ENCODE measurements at places on chromosomes 2 and 18.

GRCh38 chr2:213017404-213017803 lies 134.0 kb downstream of the IKZF2 start:
- DNase-seq, result no peak

- no peak for DNase-seq
Observed at GRCh38 chr2:173806761-173807160, 158.4 kb downstream of the SP3 start.

- DNase-seq, result no peak
Observed at GRCh38 chr18:46156124-46156745, 52.0 kb downstream of the HAUS1 start.

GRCh38 chr18:77299706-77300105 lies 50.1 kb downstream of the GALR1 start:
- DNase-seq, result no peak

GRCh38 chr18:31042084-31042405 lies 497 bp downstream of the DSC3 start:
- DNase-seq, result no peak

DNA sequence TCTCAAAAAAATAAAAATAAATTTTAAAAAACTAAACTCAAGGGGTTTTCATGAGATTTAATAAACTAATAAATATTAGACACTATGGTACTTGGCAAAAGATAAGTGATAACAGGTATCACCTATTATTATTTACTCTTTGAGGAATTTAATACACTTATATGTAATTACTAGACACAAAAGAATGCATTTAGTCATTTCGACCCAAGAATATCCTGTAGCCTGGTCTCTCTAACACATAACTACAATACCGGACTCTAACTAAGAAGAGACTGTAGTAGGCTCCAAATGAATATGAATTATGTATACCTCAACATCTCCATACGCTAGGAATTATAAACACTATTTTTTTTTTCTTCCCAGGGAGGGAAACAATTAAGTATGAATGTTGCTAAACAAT lies 850.7 kb downstream of the CPS1 start:
- DNase-seq, result no peak

GRCh38 chr2:237092920-237093781 lies 7.5 kb downstream of the COPS8 start:
- peak; percentile 9 for DNase-seq

- no peak for DNase-seq
Observed at GRCh38 chr18:26565514-26565913, 17.2 kb upstream of the KCTD1 start.

- no peak for DNase-seq
Observed at GRCh38 chr2:120797421-120798221, 62.0 kb downstream of the GLI2 start.

GRCh38 chr18:49769047-49769728 lies 44.1 kb downstream of the ACAA2 start:
- no peak for DNase-seq

DNA sequence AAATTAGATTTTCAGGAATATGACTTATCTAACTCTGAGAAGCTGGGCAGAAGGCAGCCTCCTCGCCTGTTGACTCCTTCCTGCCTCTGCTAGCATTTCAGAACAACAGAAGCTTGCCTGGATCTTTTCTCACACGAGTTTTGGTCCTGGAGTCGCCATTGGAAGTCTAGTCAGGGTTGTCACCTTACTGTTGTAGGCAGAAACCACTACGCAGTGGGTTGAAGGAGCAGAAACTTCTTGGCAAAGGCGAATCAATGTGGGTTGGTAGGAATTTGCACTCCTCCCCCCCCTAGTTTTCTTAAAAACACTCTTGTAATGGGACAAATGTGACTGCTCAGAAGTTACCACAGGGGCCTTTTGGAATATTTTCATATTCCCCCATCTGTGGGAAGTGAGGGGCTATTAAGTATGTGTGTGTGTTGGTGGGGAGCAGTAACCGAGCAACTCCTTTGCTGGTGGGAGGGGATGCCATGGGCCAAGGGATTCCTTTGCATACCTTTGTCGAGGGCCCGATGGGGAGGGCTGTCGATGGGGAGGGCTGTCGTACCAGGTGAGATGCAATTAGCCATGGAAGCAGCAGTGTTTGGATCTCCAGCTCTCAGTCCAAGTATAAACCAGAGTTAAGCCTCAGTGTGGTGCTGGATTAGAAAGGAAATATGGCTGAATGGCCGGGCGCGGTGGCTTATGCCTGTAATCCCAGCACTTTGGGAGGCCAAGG lies 117.4 kb downstream of the FMNL2 start:
- no peak for DNase-seq

DNA sequence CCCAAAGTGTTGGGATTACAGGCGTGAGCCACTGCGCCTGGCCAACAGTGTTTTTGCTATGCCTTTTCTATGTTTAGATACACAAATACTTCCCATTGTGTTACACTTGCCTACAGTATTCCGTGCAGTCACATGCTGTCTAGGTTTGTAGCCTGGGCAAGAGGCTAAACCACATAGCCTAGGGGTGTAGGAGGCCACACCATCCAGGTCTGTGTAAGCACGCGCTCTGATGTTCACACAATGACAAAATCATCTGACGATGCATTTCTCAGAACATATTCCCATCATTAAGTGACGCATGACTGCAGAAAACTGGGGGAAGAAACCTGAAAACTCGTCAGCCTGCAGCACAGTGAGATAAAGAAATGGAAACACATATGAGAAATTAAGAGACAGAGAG lies 46.1 kb upstream of the TWIST2 start:
- DNase-seq, result no peak

- DNase-seq, result peak; percentile 20
Observed at GRCh38 chr2:232626584-232626983, 6.8 kb upstream of the EFHD1 start.

GRCh38 chr2:196159221-196159892 lies 12.0 kb downstream of the STK17B start:
- DNase-seq, result no peak

- no peak for DNase-seq
Observed at GRCh38 chr2:110897966-110898365, 165.6 kb downstream of the ACOXL start.

- DNase-seq, result no peak
Observed at GRCh38 chr2:222794585-222795449, 66.0 kb upstream of the ACSL3 start.

GRCh38 chr2:79729532-79729931 lies 216.7 kb downstream of the CTNNA2 start:
- DNase-seq, result no peak

DNA sequence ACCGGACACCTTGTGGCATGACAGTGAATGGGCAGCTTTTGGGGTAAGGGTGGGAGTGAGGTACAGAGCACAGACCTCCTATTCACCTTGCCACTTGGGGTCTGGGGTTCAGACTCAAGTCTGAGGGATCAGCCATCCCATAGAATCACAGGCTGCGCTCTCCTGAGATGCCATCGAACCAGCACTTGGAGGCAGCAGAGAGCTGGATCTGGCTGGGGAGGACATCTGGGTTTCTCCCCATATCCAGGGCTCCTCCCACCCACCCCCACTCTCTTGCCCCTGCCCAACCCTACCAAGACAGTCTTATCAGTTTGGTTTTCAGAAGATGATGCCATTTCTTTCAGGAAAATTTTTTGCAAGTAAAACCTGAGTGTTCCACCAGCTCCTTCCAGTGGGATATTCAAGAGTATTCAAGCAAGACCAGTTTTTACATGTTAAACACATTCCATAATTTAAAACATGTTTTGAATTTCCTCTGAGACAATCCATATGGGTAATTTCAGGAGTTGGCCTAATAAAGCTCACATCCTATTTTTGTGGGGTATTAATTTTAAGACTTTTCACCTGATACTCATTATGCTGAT lies 29.2 kb upstream of the TEX44 start:
- peak; percentile 65 for DNase-seq

- no peak for DNase-seq
Observed at GRCh38 chr2:175792199-175792598, 209.9 kb downstream of the LNPK start.

- DNase-seq, result no peak
Observed at GRCh38 chr2:160194351-160194750, 5.7 kb downstream of the ITGB6 start.

- no peak for DNase-seq
Observed at GRCh38 chr2:146317959-146318358, 1526.9 kb upstream of the ACVR2A start.

- no peak for DNase-seq
Observed at GRCh38 chr2:145775591-145775990, 1255.7 kb upstream of the ZEB2 start.

GRCh38 chr2:212539072-212539880 lies 674 bp upstream of the ERBB4 start:
- DNase-seq, result peak; percentile 80

- no peak for DNase-seq
Observed at GRCh38 chr2:235485362-235485761, 8.5 kb upstream of the AGAP1 start.

DNA sequence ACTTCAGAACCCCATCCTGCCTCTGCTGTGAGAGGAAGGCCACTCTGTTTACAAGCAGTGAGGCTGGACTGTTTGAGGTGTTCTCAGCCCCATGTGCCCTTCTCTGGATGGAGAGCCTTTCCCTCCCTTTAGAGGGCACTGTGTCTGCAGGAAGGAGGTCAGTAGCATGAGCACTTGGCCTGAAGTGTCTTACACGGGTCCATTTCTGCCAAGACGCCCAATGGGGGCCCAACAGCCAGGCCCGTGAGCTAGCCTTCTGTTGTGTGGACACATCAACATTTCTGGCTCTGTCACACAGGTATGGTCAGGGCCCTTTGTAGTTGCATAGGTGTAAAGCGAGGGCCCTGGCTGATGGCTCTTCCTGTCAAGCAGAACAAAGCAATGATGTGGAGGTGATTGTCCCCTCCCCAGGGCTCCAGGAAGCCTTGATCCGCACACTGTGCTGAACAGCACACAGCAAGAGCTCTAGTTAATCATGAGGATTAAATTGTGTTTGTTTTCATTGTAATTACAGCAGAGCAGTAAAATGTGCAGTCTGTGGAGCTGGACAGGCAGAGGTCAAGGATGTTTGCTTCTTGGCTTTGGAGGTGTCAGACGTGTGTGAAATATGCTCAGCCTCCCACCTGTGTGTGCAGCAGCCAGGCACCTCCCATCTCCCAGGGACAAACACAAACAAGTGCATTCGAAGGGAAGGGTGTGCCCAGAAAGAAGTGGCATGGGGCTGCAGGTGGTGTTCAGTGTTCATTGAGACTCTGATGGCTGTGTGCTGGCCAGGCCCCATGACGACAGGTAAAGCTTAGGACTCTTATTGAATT lies 132.1 kb downstream of the SH3RF3 start:
- peak; percentile 89 for DNase-seq

DNA sequence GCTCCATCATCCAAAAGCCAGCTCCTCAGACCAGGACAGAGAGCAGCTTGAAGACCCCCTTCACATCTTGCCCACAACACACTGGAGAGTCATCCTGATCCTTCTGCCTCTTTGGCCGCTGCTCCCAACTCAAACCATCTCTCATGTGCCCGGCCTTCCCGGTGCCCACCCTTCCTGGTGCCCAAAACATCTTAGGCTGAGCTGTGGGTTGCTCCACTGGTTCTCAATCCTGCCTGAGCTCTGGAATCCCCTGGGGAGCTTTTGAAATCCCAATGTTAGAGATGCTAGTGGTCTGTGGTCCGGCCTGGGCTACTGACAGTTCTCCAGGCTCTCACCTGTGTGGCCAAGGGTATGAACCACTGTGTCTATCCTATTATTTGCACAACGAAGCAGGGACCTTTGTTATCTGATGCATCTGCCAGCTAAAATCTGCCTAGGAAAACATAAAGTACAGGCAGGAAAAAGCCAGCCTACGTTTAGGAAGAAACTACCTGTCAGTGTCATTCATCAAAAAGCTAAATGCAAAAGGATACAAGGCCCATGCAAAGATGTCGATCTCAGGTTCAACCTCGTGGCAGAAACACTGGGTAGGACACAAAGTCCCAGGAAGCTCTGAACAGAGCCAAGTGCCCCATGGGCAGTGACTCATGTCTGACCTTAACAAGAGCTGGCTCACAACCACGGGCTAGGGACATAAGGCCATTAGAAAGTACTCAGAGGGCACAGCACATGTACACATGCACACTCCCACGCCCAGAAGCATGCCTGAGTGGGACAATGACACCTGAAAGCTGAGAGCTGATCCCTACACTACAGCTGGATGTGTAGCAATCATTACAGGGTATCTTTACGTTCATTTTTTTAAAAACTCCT lies 30.8 kb downstream of the TBC1D8 start:
- DNase-seq, result no peak

- no peak for DNase-seq
Observed at GRCh38 chr18:58569490-58569911, 59.4 kb downstream of the ALPK2 start.

DNA sequence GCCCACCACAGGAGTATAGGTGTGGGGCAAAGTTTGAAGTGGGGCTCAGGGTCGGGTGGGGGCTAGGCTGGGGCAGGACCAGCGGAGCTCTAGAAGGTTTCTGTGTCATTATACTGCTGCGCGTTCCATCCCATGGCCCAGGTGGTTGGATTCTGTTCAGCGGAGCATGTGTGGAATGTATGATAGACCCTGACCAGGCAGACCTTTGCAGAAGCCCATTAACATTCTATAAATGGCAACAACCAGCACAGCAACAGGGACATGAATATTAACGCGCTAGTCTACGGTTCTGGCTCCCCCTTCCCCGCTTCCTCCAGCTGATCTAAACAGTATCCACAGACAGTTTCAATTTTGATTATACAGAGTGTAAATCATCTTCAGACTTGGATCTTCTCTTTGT lies 4.1 kb upstream of the PRKCE start:
- DNase-seq, result no peak

DNA sequence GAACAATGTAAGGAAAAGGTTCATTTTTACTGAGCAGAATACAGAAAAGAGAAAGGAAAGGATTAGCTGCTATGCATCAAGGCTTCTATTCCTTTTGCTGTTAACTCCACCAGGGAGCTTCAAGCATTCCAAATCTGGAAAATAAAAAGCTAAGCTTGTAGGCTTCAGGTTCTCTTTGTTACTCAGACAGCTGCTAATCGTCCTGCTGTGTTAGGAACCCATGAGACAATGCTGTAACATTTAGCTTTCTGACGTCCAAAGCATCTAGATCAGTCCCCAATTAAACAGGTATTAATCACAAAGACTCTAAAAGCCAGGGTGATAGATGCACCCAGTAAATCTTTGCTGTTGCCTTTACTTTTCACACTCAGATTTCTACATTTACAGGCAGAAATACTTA lies 103.8 kb downstream of the EPHA4 start:
- DNase-seq, result no peak

DNA sequence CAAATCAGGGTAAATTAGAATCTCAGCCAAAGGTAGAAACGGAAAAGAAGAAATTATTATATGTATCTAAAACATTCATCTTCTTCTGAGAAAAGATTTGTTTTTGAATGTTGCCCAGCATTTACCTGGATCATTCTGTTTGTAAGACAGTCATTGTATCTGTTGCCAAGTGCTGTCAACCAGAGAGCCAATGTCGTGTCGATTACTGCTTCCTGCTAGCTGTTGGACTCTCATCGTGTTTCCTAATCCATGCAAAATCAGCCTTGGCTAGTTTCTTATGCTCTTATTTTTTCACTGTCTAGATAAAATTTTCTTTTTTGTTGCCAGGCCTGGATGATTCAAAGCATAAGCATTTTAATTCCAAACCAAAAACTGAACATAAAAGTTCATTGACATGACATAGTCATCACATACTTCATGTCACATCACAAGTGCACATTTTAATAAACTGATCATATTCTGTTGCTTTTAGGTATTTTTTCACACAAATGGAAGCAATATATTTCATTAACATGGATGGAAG lies 202.3 kb downstream of the KCNH7 start:
- DNase-seq, result no peak
